ENCODE measurements at places on chromosomes 16 and 17.
A peak's percentile ranks its signal among the peaks of the same experiment; 100 is the strongest.

- no peak for DNase-seq
Observed at GRCh38 chr17:79251824-79252223, 177.2 kb downstream of the ENGASE start.

DNA sequence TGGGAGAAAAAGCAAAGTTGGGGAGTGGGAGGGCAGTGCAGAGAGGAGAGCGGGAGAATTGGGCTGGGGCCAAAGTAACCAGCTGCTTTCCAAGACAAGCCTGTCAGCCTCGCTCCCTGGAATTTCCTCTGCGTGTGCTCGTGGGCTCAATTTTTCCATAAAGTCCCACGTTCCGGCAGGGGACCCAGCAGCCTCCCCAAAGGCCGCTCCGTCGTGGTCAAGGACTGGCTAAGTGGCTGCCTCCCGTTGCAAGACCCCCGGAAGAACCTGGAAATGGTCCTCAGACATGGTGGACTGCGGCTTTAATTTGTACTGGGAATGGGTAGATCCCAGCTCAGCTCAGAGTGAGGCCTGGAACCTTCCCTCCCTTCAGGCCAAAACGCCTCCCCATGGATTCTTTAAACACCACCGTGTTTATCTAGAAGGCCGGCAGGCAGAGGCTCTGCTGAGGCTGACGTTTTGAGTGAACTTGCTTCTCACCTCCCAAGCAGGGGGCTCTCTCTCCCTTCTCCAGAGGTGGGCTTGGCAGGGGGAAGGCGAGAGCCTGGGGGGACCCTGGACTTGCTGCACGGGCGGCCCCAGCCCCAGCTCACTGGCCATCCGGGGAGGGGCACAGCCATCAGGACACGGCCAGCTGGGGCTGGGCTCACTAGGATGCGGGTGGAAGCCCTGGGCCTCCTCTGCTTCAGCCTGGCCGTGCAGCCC is 190.0 kb downstream of the C16orf95 start:
- no peak for DNase-seq

GRCh38 chr17:75073618-75074047 is 14.1 kb upstream of the SLC16A5 start:
- no peak for DNase-seq

GRCh38 chr16:4385066-4385788 is 13.6 kb downstream of the VASN start:
- no peak for DNase-seq

DNA sequence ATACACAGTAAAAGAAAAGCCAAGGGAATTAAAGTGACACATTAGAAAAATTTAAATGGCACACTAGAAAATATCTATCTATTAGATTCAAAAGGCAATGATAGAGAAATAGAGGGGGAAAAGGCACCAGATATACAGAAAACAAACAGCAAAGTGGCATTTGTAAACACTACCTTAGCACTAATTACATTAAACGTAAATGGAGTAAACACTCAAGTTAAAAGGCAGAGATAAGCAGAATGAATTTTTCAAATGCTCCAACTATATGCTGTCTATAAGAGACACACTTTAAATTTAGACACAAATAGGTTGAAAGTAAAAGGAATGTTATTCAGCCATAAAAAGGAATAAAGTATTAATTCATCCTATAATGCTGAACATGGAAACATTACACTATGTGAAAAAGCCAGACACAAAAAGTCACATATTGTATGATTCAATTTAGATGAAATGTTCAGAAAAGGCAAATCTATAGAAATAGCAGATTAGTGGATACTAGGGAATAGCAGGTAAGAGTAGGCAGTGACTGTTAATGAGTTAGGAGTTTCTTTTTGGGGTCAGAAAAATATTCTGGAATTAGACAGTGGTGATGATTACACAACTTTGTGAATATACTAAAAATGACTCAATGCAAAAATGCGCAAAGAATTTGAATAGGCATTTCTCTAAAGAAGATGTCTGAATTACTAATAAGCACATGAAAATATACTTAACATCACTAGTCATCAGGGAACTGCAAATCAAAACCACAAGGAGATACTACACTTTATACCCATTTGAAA is 92.4 kb downstream of the BRIP1 start:
- DNase-seq = no peak

GRCh38 chr17:5019475-5019956 is 15.7 kb downstream of the SLC52A1 start:
- DNase-seq = peak; percentile 43

- DNase-seq = no peak
Observed at GRCh38 chr17:45413498-45413923, 19.2 kb downstream of the ARHGAP27 start.

Measured in activated naive CD4-positive, alpha-beta T cell (primary cell).